NCI-H2081 (cell line): ENCODE measurements at places on chromosomes 1 and 21.
A peak's percentile ranks its signal among the peaks of the same experiment; 100 is the strongest.

DNA sequence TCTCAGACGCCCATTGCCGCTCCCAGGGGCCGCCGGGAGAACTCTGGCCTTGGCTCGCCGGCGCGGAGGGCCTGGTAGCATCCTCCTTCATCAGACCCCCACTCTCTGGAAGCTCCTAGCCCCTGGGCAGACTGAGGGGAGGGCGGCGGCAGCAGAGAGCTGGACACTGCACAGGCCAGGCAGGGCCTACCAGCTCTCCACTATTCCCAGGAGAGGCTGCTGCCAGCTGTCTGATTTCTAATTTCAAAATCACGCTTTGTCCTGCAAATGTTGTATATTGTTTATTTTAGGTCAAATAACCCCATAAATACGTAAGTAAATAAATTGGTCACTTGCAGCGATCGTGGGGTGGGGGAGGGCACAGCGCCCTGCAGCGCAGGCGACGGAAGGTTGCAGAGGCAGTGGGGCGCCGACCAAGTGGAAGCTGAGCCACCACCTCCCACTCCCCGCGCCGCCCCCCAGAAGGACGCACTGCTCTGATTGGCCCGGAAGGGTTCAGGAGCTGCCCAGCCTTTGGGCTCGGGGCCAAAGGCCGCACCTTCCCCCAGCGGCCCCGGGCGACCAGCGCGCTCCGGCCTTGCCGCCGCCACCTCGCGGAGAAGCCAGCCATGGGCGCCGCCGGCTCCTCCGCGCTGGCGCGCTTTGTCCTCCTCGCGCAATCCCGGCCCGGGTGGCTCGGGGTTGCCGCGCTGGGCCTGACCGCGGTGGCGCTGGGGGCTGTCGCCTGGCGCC lies at the start of gene MTARC1:
Gene MTARC1 (plus strand): TSS at position 577 of the 732 bp plus-strand sequence. CDS start 32 bp downstream, at position 609.
- DNase-seq: peak; percentile 74

- DNase-seq: no peak
These were observed 4.0 kb upstream of the ABCG1 start for GRCh38 chr21:42214921-42215320.

- DNase-seq: no peak
These were observed 8.0 kb downstream of the MED8 start for GRCh38 chr1:43381612-43382011.

- DNase-seq: no peak
These were observed at the start of gene CACNA1E for GRCh38 chr1:181483285-181484195. TSS of gene CACNA1E (plus strand) at chr1:181483517. CDS start at chr1:181483745, 228 bp downstream.

DNA sequence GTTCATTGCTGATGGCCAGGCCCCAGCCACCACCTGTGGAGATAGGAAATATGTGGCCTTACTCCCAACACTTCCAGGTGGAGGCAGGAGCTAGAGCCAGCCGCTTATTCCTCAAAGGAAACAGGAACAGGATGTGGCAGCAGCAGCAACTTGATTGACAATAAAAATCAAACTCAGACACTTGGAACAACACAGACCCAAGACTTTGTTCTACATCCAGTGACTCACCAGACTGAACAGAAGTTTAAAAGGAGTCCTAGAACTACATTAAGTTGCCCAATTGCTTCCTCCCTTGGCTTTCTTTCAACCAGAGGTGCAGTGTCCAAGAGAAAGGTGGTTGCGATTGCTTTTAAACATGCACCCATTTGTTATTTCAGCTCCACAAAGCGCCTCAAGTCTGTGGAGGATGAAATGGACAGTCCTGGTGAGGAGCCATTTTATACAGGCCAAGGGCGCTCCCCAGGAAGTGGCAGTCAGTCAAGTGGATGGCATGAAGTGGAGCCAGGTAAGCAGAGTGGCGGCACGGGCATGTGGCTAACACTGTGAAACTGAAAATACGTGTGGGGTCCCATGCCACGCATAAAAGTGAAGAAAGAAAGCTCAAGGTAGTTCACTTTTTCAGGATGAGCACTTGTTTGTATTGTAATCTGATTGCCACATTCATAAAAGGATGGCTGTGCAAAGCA lies 276.6 kb downstream of the NFIA start:
- no peak for DNase-seq

- DNase-seq: peak; percentile 82
These were observed at the start of gene ZBTB8A for GRCh38 chr1:32538887-32539583. TSS of gene ZBTB8A (plus strand) at chr1:32539427. CDS start at chr1:32592932, 53,505 bp downstream.

DNA sequence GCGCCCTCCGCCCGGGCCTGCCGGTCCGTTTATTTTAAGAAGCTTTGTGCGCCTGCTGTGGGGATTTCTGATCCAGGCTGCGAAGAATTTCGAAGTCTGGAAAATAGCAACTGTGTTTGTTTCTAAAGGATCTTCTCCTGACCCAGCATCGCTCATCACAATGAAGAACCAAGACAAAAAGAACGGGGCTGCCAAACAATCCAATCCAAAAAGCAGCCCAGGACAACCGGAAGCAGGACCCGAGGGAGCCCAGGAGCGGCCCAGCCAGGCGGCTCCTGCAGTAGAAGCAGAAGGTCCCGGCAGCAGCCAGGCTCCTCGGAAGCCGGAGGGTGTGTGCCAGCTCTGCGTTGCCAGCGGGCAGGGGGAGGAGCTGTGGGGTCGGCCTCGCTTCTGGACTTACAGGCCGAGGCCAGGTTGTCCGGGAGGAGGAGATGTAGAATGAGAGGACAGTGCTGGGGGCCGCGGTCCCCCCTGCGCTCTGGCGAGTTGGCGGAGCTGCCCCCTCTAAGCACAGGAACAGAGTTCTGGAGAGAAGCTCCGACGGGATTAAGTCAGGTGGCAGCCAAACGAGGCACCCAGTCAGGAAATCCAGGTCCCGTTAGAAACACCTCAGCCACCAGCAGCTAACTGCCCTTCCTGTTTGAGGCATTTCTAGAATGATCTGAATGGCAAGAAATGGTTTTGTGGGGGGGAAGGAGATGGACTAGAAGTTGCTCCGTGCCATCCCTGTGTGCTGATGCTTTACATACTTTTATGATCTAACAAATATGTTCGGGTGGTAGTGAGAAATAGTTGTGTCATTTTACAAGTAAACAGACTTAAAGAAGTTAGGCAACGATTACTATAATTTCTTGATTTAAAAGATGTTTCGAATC lies 948 bp downstream of the TXLNA start:
- peak; percentile 30 for DNase-seq

- DNase-seq: peak; percentile 18
These were observed 8.1 kb upstream of the CMPK1 start for GRCh38 chr1:47325528-47325927.

DNA sequence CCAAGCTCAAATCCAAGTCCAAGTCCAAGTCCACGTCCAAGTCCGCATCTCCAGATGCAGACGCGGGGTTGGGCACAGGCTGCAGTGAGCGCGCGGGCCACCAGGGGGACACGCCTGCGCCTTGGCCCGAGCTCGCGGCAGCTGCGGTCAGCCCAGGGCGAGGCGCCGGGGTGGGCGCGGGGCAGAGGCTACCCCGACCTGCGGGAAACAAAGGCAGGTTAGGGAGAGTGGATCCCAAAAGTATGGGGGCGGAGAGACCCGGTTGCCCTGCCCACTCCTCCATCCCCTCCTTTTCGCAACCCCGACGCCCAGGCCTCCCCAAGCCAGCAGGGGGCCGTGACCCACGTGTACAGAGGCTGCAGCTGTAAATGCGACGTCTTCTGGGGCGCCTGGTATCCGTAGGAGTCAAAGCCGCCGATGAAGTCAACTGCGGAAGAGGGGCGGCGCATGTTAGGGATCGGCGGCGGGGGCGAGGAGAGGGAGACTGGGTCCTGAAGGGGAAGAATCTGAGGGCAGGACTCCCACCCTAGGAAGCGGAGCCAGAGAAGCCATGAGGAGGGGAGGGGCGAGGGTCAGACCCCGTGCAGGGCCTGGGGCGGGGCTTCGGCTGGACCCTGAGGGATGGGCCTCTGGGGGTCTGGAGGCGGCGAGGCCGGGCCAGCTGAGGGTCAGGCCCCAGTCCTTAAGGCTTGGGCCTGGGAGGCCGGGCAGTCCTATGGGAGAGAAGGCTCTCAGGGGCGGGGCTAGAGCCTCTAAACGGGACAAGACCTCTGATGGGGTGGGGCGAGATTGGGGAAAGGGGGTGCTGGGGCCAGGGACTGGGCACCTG lies 58.0 kb downstream of the NKAIN1 start:
- peak; percentile 36 for DNase-seq

GRCh38 chr1:234408757-234409156 lies 35.5 kb downstream of the COA6 start:
- DNase-seq: no peak

GRCh38 chr1:43924516-43924915 lies 9.1 kb upstream of the ARTN start:
- no peak for DNase-seq

DNA sequence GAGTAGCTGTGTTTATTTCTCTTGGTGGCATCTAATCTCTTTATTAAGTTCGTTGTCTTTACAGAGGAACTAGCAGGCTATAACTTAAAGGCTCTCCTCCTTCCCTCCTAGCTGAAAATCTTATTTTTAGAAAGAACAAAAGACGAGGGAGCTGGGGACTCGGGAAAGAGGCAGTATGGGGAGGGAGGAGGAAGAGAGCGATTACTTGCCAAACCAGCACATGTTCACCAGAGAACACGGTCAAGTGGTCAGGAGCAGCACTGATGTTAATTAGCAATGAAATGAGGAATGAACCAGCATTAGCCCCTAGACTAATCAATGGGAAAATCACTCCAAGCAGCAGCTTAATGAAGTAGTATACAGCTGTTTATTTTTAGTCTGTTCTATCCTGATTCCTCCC lies 171.3 kb upstream of the ESRRG start:
- DNase-seq: no peak

DNA sequence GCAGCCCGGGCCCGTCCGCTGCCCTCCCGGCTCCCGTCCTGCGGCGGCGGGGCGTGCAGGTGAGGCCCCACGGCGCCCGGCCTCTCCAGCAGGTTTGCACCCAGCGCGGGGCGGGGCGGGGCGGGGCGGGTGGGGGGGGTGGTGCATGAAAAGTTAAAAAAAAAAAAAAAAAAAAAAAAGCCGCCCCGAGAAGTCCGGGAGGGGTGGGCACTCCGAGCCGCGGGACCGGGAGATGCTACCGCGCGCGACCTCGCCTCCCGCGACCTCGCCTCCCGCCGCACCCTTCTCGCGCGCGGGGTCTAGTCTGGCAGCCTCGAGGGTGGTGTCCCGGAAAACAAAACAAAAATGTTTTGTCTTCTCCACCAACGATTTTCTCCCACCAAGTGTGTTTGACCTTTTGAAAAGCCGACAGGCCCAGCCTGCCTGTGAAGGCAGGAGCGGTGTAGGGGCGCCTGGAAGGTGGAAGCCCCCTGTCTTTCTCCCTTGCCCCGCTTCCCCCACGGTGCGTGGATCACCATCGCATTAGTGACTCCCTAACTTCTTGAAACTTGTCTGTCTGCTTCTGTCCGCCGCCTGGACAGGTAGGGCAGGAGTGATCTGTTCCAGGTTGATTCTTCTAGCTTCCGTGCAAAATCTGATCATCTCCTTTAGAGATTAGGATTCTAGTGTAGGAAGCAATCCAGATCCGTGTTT lies 569 bp downstream of the RCAN3 start:
- DNase-seq: peak; percentile 33

GRCh38 chr1:72230746-72231145 lies 51.6 kb downstream of the NEGR1 start:
- DNase-seq: no peak

- no peak for DNase-seq
These were observed 13.8 kb downstream of the TP53BP2 start for GRCh38 chr1:223831755-223832636.

GRCh38 chr1:232909752-232910151 lies 40.7 kb upstream of the NTPCR start:
- no peak for DNase-seq

- no peak for DNase-seq
These were observed 39.7 kb upstream of the DNAJC6 start for GRCh38 chr1:65269612-65270011.

- DNase-seq: no peak
These were observed 111.1 kb downstream of the CLEC20A start for GRCh38 chr1:178385662-178386061.

- no peak for DNase-seq
These were observed 80.7 kb downstream of the TGFB2 start for GRCh38 chr1:218425647-218426342.

GRCh38 chr1:48841966-48842365 lies 65.3 kb upstream of the BEND5 start:
- DNase-seq: no peak

GRCh38 chr1:175749075-175749474 lies 5.7 kb upstream of the TNR start:
- no peak for DNase-seq

DNA sequence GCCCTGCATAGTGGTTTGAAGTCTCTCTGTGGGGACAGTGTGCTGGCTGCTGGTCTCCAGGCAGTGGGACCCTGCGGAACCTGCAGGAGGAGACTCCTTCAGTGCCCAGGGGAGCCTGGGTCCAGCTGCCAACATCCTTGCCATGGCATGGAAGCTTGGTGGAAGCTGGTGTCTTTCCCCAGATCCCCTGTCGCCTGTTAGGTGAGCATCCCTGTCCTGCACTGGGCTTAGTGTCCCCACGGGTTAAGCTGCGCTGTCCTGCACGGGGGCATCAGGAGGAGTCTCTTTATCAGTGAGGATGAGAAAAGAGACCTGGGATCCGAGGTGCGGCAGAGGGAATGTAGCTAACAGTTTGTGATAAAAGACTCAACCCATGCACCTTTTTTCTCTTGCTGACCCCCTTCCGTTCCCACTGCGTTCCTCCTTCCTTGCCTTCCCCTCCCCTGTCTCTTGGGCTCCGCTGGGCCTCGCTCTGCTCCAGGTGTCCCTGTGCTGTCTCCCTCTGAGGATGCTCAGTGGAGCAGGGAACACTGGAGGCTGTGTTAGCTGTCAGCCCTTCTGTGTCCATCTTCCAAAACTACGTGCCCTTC lies 59.3 kb downstream of the SLC37A1 start:
- DNase-seq: no peak

- no peak for DNase-seq
These were observed 125.2 kb upstream of the KIAA0040 start for GRCh38 chr1:175317779-175318178.

DNA sequence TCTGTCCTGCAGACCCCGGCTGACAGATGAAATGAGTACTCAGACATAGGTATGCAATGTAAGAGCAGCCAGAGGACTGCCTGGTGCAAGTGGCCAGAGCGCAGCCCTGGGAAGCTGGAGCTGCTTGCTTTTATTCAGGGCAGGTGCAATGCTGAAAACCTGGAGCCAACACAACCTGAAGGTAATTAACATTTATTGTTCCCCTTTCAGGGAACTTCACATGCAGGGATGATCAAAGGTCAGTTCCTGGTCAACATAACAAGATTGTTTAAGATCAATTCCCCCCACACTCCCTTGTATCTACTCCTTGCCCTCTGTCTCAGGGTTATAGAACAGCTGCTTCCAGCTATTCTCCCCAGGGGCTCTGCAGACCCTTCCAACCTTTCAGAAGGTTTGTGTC lies 48.7 kb upstream of the PRELP start:
- no peak for DNase-seq

GRCh38 chr1:192147696-192148095 lies 10.6 kb upstream of the RGS18 start:
- no peak for DNase-seq

GRCh38 chr1:54836594-54836993 lies 35.5 kb upstream of the TTC22 start:
- DNase-seq: no peak

- DNase-seq: no peak
These were observed 219.2 kb downstream of the FOXD2 start for GRCh38 chr1:47656719-47657685.

GRCh38 chr21:26096494-26097371 lies 73.8 kb downstream of the APP start:
- DNase-seq: no peak

GRCh38 chr1:206736878-206737728 lies 33.5 kb upstream of the IL19 start:
- DNase-seq: no peak
